ENCODE measurements at places on chromosomes 2 and 18.

DNA sequence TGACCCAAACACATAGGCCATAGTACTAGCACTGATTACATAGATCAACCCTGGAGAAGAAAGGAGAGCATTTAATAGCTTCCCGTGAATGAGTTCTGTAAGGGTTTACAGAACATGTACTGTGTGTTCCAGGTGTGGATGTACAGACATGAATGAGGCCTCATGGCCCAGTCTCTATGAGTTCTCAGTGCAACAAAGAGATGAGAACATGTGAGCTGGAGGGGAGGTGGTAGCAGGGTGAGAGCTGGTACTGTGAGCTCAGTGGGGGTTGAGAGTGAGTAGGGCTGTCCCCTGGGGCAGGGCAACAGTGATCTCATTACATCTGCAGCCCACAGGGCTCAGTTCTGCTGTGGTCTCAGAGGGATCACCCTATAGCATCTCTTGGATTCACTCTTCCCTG lies 42.6 kb upstream of the SPRED2 start:
- DNase-seq = no peak

- no peak for DNase-seq
These were observed 28.2 kb upstream of the GIGYF2 start for GRCh38 chr2:232668805-232669444.

DNA sequence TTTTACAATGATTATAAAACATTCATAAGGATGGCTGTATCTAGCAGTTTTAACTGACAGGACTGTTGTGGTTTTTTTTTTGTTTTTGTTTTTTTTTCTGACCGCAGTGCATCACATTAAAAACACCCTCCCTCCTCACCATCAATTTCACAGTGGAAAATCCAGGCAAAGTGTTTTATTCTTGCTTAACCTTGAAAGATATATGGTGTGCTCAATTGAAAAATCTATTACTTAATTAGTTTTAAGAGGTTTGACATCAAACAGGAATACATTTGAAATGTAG lies 250.7 kb downstream of the DLGAP1 start:
- DNase-seq = no peak

GRCh38 chr2:130336150-130336876 lies 6.4 kb upstream of the IMP4 start:
- DNase-seq = no peak

DNA sequence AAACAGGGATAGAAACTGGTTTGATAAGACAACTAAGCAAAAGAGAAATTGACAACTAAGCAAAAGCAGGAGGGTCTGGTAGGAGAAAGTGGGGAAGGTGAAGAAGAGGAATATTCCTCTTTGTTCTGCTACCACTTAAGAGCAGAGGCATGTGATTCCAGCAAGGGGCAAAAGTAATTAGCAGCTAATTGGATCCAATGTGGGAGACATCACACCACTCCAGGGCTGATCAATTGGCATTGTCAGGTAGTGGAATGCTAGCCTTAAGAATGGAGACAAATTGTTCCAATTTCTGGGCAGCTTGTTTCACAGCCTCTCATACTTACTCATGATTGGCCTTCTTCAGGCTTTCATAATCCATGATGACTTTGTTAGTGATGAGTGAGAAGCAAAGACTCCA lies 547.1 kb upstream of the GCFC2 start:
- DNase-seq = no peak

DNA sequence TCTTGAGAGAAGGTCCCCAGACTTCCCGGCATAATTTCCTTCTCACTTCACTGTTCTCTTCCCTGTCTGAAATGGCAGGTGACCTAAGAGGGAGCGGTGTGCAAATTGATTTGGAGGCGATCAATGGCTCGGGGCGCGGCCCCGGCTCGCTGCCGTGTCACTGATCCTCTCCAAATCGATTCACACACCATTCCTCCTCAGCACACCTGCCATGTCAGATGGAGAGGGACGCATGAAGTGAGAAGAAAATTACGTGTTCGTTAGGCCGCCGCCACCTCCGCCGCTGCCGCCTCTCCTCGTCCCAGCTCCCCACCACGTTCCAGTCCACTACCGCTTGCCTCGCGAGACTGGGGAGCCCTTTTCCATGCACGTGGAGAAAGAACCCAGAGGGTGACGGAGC lies 31.8 kb upstream of the BCL11A start:
- DNase-seq = no peak

DNA sequence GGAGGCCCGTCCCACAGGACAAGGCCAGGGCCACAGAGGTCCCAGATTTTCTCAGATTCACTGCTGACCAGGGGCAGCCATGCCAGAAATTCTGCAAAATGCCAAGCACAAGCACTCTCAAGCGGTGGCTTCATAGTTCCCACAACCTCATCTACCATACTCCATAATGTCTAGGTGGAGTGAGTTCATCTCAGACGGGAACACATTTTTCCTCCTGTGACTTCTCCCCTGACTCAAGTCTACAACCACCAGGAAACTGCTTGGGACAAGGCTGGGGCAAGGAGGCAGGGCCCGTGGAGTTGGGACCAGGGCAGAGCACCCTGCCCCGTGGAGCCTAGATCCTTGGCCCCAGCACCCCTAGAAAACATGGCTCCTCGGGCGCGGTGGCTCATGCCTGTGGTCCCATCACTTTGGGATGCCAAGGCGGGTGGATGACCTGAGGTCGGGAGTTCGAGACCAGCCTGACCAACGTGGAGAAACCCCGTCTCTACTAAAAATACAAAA lies 150.7 kb upstream of the HAAO start:
- no peak for DNase-seq

DNA sequence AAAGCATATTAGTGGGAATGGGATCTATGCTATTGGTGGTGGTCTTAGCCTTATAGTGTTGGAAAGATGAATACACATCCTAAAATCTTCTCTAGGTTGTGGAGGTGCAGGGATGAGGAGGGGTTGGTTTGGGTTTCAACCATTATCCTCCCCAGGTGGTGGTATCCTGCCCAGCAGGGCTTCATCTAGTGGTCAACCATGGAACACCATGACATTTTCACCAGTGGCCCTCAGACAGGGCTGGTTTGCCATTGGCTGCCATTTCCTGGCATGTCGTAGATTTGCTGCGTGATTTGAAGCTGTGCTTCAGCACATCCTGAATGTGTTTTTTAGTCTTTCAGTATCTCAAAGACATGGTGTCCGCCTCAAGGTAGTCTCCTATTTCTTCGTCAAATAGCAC lies 391.2 kb upstream of the HNRNPA3 start:
- DNase-seq = no peak

GRCh38 chr2:235149240-235149659 lies 197.4 kb downstream of the SH3BP4 start:
- DNase-seq = no peak

DNA sequence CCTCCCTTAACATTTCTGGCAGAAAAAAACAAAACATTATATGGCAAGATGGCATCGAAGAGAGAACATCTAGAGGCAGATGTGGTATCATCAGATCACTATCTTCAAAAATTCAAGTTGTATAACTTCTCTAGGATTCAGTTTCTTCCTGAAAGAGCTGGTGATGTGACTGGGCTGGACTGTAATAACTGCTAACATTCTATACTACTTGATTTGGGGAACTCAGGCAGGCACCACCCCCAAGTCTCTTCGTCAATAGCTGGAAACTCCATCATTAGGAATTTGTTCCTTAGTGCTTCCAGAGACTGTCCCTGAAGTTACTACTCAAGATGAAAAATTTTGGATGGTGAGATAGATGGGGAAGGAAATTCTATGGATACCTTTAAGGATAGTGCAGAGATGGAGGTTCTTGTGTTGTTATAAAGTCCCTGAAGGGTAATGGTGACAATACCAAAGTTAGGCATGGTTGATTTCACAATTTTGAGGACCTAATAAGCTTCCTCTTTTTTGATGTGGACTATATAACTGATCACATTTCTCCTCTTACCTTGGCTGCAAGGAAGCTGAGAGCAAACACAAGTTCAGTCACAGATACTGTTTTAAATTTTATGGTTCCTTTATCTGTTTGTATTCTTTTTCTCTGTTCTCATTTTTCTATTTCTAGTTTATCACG lies 59.1 kb upstream of the PGAP1 start:
- DNase-seq = no peak

GRCh38 chr2:130825231-130825965 lies 11.3 kb upstream of the ARHGEF4 start:
- no peak for DNase-seq

GRCh38 chr18:54774423-54774822 lies 53.9 kb upstream of the RAB27B start:
- no peak for DNase-seq

DNA sequence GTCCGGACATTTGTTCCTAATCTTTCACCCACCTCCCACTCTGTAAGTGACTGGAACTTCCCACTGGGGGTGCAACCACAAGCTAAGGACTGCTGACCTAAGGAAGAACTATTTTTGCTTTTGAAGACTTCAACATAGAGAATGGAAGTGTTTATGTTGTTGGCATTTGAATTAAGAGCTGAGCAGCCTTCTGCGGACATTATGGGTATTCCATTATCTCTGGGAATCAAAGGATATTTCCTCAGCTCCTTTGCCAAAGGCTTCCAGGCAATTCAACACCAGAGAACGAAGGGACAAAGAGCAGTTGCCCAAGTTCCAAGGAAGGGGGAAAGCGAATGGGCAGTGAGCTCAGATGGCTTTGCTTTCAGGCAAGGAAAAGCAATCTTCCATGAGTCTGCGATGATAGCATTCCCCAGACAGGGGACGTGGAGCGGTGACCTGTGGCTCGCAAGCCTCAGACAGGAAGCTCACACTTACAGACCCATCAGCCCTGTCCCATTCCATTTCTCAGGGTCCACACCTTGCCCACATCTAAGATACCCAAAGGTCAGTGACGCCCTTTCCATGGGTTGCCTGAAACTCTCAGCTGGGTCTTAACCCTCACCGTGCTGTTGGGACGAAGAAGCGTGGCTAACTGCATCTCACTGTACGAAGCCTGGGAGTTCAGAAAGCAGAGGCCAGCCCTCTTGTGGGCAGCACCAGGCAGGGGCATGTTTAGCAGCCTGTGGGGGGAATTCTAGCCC lies 116.8 kb downstream of the COPS8 start:
- no peak for DNase-seq

GRCh38 chr2:163373496-163373895 lies 362.3 kb downstream of the FIGN start:
- no peak for DNase-seq

DNA sequence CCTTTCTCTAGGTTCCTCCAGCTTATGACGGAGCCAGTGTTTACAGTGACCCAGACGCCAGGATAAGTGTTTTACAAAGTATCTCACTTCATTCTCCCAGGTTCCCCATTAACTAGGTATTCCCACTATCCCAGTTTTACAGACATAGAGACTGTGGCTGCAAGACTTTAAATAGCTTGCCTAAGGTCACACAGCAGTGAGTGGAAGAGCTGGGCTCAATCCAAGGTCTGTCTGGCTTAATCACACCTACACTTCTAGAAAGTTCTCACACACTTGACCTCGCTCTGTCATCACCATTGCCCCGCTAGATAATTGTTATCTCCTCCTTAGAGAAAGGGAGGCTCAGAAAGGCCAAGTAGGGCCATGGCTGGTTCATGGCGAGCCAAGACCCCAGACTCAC lies 110.2 kb downstream of the ANTXR1 start:
- no peak for DNase-seq
